NCI-H1092 treated with DMSO at 0.1 percent for 48 hours (cell line): ENCODE measurements at places on chromosomes 1 and 21.

DNA sequence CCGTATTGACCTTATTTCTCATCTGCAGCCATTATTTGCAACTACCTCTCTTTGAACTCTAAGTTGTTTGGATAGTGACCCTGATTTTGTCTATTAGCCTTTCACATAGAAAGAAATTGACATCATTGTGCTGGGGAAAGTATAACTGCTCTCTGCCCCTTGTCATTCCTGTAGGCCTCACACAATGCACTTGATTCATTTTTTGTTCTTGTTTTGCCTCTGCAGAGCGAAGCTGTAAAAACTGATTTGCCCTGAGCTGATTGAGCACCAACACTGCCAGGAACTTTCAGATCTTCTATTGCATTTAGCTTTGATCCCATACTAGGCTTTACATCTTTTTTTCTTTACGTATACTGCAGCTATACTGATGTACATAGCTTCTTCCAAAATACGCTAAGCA, 167.2 kb upstream of the PTBP2 start:
- DNase-seq = no peak

DNA sequence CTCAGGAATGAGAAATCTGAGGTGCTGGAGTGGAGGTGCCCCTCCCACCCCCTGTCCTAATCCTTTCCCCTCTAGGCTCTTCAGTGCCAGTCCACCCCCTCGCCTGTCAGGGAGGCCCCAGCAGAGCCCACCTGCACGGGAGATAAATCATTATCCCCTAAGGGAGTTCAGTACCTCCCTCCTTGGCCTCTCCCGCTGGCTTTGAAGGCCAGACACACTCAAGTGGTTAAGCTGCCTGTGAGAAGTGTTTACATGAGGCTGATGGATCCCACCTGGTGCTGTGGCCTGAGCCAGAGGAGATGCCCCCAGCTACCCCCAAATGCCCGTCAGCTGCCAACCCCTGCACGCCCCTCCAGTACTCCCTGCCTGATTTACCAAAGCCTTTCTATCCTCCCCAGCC, 3.7 kb downstream of the RSPO1 start:
- peak; percentile 48 for DNase-seq

DNA sequence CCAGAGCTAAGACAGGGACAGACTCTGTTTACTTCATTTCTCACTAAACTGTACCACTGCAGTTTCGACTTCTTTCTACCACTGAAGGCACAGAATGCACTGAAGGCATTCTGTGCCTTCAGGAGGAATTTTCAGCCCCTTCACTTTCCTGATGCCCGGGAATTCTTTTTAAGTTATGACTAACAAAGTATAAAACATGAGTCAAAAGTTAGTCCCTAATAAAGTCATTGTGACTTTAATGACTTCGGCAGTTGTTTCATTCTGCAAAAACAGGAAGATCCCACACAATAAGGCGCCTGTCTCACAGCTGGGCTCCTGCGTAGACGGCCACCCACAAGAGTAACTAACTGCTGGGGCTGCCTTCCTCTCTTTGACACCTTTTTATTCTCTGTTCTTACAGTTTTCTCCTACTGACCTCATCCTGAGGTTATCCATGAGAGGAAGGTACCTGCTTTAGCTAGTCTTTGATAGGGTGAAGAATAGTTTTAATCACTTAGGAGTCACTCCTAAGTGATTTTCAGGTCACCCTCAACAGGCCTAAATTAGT, 183.9 kb upstream of the SGIP1 start:
- no peak for DNase-seq

DNA sequence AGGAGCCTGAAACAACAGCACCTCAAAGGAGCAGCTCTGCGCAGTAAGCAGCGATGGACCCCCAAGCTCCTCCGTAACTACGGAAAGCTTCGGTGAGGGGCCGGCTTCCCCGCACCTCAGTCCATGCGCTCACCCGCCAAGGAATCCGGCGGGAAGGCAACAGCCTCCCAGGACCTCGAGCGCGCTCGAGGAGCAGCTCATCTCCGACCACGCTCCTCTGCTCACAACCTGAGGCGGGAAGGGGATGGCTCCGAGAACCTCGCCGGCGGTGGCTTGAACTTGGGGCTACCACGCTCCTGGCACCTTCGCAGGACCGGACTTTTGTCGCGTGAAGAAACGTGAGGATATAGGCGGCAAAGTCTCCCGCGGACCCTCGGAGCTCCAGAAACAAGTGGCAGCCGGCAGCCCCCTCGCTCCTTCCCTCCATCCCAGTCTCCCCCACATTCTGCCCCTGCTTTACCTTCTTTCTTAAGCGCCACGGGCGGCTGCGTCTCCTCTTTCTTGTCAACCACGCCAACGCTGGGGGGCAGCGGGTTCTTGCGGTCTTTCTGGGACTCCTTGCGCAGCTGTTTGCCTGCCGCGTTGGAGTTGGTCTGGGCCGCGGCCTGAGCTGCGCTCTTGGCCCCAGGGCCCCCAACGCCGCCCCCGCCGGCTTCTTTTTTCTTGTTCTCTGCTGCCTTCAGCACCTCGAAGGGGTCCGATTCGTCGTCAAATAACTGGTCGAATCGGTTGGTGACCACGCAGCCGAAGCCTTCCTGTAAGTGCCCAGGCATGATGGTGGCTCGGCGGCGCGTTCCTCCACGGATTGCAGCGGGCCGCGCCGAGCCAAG, 459 bp downstream of the SERBP1 start:
- DNase-seq = peak; percentile 40

GRCh38 chr1:22383526-22384294, 67.9 kb upstream of the ZBTB40 start:
- DNase-seq = no peak

GRCh38 chr21:46131588-46131837, 23.9 kb downstream of the FTCD start:
- no peak for DNase-seq
